ENCODE measurements at places on chromosomes 11 and 22. TPM values are rescaled to one million over a fixed set of nuclear protein-coding genes. Genes with fewer than 3 reads are reported as not detected.

GRCh38 chr11:47383071-47383470 is 4.7 kb upstream of the SPI1 start:
- H3K27ac ChIP-seq = no peak overlapping the region
- no peak for DNase-seq
- no peaks in the 10 kb centered on the region for H3K27me3 ChIP-seq
- H3K4me3 ChIP-seq = no peak overlapping the region

GRCh38 chr11:86208572-86208971 is 36.0 kb upstream of the EED start:
- no peak overlapping the region for H3K27ac ChIP-seq
- no peak for DNase-seq

GRCh38 chr11:76257074-76257719 is 50.9 kb upstream of the WNT11 start:
- no peak overlapping the region for H3K4me3 ChIP-seq
- no peaks in the 10 kb centered on the region for H3K4me1 ChIP-seq
- no peak for DNase-seq
- H3K27me3 ChIP-seq = peaks cover 50% of the 10 kb centered on the region
- H3K27ac ChIP-seq = no peak overlapping the region

DNA sequence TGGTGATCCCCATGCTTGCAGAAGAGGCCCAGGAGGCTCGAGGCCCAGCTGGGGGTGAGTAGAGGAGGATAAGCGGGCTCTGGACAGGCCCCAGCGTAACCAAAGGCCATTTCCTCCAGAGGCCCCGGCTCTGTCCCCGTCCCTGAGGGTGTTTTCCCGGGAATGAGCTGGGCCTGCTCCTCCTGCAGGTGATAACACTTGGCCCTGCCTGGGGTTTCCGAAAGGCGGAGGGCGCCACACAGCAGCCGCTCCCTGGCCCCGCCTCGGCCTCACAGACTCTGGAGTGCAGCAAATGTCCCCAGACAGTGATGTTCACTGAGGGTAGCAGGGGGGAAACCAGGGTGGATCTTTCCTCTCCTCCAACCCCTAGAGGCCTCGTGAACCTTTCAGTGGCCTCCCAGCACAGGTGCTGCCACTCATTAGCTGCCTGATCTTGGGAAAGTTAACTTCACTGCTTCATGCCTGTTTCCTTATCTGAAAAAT is 10.5 kb upstream of the MGAT3 start:
- H3K4me3 ChIP-seq = no peak overlapping the region
- no peaks in the 10 kb centered on the region for H3K4me1 ChIP-seq
- DNase-seq = no peak
- H3K27ac ChIP-seq = no peak overlapping the region

GRCh38 chr11:2127482-2128129 is 11.6 kb downstream of the IGF2 start:
- no peak overlapping the region for H3K27ac ChIP-seq
- peaks cover under 1% of the 10 kb centered on the region for H3K27me3 ChIP-seq

GRCh38 chr11:32137263-32137662 is 46.4 kb downstream of the RCN1 start:
- H3K27ac ChIP-seq = peak overlapping the region; percentile 77
- no peak overlapping the region for H3K4me3 ChIP-seq
- no peaks in the 10 kb centered on the region for H3K36me3 ChIP-seq
- H3K27me3 ChIP-seq = no peaks in the 10 kb centered on the region

GRCh38 chr11:64334764-64335735 is 5.0 kb upstream of the CCDC88B start:
- no peak overlapping the region for H3K4me3 ChIP-seq
- DNase-seq = peak; percentile 94
- H3K27me3 ChIP-seq = no peaks in the 10 kb centered on the region
- H3K4me1 ChIP-seq = peaks cover 16% of the 10 kb centered on the region
- H3K27ac ChIP-seq = peak overlapping the region; percentile 51
- H3K36me3 ChIP-seq = no peaks in the 10 kb centered on the region

- H3K36me3 ChIP-seq = no peaks in the 10 kb centered on the region
- no peaks in the 10 kb centered on the region for H3K4me1 ChIP-seq
- peaks cover 7% of the 10 kb centered on the region for H3K27me3 ChIP-seq
Measured at GRCh38 chr11:2128511-2129307, 10.5 kb downstream of the IGF2 start.

DNA sequence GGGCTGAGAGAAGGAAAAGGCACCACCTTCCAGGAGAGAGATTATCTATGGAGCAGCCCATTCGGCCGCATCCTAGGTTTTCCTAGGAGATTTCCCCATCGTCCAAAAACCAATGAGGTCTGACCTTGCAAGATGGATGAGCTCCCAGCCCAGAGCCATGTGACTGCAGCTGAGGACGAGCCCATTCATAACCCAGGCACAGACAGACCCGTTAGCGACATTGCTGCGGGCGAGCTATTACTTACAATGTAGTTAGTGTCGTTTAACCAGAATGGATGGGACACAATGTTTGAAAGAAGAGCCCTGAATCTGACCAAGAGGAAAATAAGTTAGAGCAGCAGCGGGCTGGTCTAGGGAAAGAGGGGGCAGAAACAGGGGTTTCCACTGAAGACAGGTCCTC is 395.9 kb upstream of the CADM1 start:
- H3K36me3 ChIP-seq = no peaks in the 10 kb centered on the region
- H3K27ac ChIP-seq = no peak overlapping the region
- H3K27me3 ChIP-seq = no peaks in the 10 kb centered on the region
- no peak for DNase-seq
- H3K4me3 ChIP-seq = no peak overlapping the region
- H3K4me1 ChIP-seq = peaks cover 3% of the 10 kb centered on the region

DNA sequence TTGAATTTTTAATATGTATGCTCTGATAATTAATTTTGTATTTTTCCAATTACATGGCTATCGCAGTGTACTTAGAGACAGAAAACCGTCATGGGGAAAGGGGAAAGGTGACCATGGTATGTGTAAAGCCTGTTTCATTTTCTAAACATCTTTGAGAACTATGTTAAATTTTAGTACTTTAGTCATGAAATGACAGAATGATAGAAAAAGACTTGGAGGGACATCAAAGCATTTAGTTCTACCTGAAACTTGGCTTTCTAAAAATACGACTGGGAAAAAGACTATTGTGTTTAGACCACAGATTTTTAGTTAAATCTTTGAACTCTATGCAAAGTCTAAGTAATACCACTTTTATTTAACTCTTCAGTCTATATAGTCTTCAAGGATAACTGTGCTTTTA is 54.1 kb downstream of the MAML2 start:
- no peaks in the 10 kb centered on the region for H3K36me3 ChIP-seq
- no peaks in the 10 kb centered on the region for H3K27me3 ChIP-seq
- no peak for DNase-seq

- no peak overlapping the region for H3K27ac ChIP-seq
- H3K4me1 ChIP-seq = no peaks in the 10 kb centered on the region
- no peaks in the 10 kb centered on the region for H3K27me3 ChIP-seq
- H3K36me3 ChIP-seq = peaks cover 7% of the 10 kb centered on the region
- H3K4me3 ChIP-seq = no peak overlapping the region
Measured at GRCh38 chr22:42217752-42218280, 52.6 kb downstream of the TCF20 start.

- H3K27me3 ChIP-seq = no peaks in the 10 kb centered on the region
- no peak overlapping the region for H3K27ac ChIP-seq
- H3K36me3 ChIP-seq = peaks cover 5% of the 10 kb centered on the region
- DNase-seq = no peak
Measured at GRCh38 chr22:23789121-23789520, 2.4 kb downstream of the SMARCB1 start.

- no peaks in the 10 kb centered on the region for H3K36me3 ChIP-seq
- H3K27me3 ChIP-seq = no peaks in the 10 kb centered on the region
- peak; percentile 44 for DNase-seq
- peaks cover 6% of the 10 kb centered on the region for H3K4me1 ChIP-seq
Measured at GRCh38 chr11:125062931-125063428, at the start of gene SLC37A2. SLC37A2 (plus strand) TSS chr11:125063305; CDS start chr11:125063368, 63 bp downstream.

DNA sequence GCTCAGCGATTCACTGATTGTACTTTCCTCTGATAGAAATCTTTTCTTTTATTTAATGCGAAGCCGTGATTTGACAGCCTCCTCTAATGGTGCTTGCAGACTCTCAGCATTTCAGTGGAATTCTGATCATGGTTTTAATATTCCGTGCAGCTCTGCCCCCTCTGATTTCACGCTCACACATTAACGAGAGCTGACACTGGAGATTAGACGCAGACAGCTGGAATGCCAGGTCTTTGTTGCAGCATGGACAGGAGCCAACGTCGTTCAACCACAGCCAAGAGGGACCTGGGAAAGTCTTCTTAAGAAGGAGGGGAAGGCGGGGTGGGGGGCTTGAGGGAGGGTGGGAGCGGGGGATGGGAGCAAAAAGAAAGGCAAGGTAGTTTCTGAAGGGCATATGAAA is 186.4 kb downstream of the BLID start:
- H3K27ac ChIP-seq = no peak overlapping the region
- H3K4me1 ChIP-seq = peaks cover 20% of the 10 kb centered on the region
- H3K36me3 ChIP-seq = no peaks in the 10 kb centered on the region

GRCh38 chr11:70732881-70733196 is 334.5 kb downstream of the CTTN start:
- H3K27me3 ChIP-seq = no peaks in the 10 kb centered on the region
- no peak for DNase-seq
- no peak overlapping the region for H3K27ac ChIP-seq

DNA sequence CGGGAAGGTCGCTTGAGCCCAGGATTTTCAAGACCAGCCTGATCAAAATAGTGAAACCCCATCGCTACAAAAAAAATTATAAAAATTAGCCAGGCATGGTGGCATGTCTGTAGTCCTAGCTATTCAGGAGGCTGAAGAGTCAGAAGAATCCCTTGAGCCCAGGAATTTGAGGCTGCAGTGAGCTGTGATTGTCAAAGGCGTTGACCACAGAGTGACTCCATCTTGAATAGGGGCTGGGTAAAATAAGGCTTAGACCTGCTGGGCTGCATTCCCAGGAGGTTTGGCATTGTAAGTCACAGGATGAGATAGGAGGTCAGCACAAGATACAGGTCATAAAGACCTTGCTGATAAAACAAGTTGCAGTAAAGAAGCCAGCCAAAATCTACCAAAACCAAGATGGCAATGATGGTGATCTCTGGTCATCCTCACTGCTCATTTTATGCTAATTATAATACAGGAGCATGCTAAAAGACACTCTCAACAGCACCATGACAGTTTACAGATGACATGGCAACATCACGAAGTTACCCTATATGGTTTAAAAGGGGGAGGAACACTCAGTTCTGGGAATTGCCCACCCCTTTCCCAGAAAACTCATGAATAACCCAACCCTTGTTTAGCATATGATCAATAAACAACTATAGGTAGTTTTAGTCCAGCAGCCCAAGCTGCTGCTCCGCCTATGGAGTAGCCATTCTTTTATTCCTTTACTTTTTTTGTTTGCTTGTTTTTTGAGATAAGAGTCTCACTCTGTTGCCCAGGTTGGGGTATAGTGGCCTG is 2.8 kb upstream of the RDX start:
- peaks cover 15% of the 10 kb centered on the region for H3K4me1 ChIP-seq
- H3K36me3 ChIP-seq = no peaks in the 10 kb centered on the region
- H3K27me3 ChIP-seq = no peaks in the 10 kb centered on the region
- no peak overlapping the region for H3K4me3 ChIP-seq
- DNase-seq = no peak

GRCh38 chr22:38230916-38231315 is 29.1 kb downstream of the MAFF start:
- H3K27ac ChIP-seq = no peak overlapping the region
- no peak overlapping the region for H3K4me3 ChIP-seq
- H3K4me1 ChIP-seq = peaks cover 15% of the 10 kb centered on the region

DNA sequence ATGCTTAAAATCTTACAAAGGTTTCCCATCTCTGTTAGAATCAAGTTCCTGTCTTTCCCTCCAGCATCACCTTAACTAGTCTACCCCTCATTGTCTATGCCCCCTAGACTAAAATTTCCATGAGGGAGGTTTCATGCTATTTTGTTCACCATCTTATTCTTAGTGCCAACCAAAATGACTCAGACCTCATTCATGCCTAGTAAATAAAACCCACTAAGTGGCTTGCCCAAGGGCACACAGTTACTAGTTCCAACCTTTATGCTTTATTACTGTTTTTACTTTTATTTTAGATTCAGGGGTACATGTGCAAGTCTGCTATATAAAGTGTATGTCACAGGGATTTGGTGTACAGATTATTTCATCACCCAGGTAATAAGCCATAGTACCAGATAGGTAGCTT is 469.1 kb upstream of the FAT3 start:
- H3K4me3 ChIP-seq = no peak overlapping the region
- no peak for DNase-seq
- no peaks in the 10 kb centered on the region for H3K27me3 ChIP-seq
- H3K36me3 ChIP-seq = no peaks in the 10 kb centered on the region
- no peaks in the 10 kb centered on the region for H3K4me1 ChIP-seq

DNA sequence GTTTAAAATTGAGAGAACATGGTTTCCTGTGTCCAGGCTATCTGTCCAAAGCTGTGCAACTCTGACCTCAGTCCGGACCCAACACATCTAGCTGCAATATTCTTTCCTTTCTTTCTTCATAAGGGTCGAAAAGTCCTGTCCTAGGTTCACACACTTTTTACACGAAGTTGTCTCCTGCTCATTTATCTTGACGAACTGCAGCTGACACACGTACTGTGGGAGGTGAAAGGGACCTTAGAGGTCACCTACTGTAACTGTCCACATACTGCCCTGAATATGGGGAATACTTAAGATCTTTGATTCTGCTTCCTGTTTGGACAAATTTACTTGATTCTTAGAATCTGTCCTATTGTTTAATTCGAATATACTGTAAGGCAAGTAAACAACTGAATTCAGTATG is 105.9 kb downstream of the CCDC83 start:
- no peak for DNase-seq
- H3K27me3 ChIP-seq = no peaks in the 10 kb centered on the region
- H3K4me3 ChIP-seq = no peak overlapping the region
- peaks cover 11% of the 10 kb centered on the region for H3K4me1 ChIP-seq
- H3K27ac ChIP-seq = no peak overlapping the region

DNA sequence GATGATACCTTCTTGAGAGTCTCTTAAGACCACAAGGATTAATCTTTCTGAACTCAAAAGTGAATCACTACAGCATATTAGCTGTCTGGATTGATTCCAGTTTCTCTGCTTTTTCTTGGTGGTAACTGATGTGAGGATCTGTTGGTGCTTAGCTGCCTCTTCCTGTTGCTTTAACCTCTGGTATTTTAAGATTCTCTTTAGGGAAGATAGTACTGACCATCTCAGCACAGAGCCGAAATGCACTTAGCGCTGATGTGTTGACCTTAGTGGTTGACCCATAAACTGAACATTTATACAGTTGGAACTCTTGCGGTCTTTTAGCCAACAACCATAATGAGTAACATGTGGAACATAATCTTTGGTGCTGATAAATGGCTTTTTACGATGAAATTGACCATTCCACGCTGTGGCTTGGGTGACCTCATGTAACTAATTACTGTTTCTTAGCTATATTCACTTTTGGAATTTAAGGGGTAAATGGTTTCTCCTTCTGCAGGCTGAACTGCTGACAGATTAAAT is 33.7 kb downstream of the APLP2 start:
- H3K27ac ChIP-seq = no peak overlapping the region
- H3K27me3 ChIP-seq = peaks cover 41% of the 10 kb centered on the region
- H3K4me1 ChIP-seq = peaks cover 17% of the 10 kb centered on the region
- no peak overlapping the region for H3K4me3 ChIP-seq

- peaks cover 12% of the 10 kb centered on the region for H3K4me1 ChIP-seq
- no peak for DNase-seq
- peaks cover 2% of the 10 kb centered on the region for H3K27me3 ChIP-seq
- H3K4me3 ChIP-seq = no peak overlapping the region
- no peak overlapping the region for H3K27ac ChIP-seq
Measured at GRCh38 chr11:72136684-72137262, 1.2 kb downstream of the FOLR3 start.

The SAA4 gene
- not detected for total RNA-seq

The TMEM121B gene
- total RNA-seq = 1.9 TPM

The SPECC1L gene
- 69.2 TPM for total RNA-seq

The INPPL1 gene
- 276 TPM for total RNA-seq

The LRRC55 gene
- not detected for total RNA-seq

The THRSP gene
- total RNA-seq = not detected

The BACE1 gene
- total RNA-seq = 32.6 TPM

The EFCAB6 gene
- 1.6 TPM for total RNA-seq
